T-helper 9 cell (primary cell): ENCODE measurements at places on chromosomes 7 and 10.

DNA sequence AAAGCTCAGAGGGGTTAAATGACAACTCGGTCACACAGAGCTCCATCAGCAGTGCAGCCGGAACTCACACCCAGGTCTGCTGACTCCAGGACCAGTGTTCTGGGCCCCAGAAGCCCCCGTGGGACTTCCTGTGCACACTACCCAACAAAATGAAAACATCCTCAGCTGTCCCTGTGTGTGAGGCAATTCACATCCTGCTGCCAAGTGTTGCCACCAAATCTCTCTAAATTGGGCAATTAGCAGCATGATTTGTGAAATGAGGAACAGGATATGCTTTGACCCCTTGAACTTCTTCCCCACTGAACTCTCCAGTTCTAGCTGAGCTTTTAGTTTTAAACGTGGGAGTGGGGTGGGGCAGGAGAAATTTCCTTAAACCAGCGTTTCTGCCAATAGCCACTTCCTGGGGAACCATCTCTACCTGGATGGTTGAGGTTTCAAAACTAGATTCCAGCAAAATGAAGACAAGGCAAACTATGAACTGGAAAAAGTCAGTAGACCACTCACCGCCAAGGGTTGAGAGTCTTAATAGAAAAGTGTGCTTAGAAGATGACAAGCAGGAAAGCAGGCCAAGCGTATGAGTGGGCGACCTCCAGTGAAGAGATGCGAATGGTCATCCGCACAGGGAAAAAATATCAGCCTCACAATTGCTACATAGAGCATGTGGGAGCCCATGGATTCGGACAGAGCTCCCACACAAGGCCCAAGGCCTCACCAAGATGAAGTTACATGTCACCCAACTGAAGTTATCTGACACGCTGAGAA lies 51.9 kb upstream of the CHST15 start:
- DNase-seq: no peak

DNA sequence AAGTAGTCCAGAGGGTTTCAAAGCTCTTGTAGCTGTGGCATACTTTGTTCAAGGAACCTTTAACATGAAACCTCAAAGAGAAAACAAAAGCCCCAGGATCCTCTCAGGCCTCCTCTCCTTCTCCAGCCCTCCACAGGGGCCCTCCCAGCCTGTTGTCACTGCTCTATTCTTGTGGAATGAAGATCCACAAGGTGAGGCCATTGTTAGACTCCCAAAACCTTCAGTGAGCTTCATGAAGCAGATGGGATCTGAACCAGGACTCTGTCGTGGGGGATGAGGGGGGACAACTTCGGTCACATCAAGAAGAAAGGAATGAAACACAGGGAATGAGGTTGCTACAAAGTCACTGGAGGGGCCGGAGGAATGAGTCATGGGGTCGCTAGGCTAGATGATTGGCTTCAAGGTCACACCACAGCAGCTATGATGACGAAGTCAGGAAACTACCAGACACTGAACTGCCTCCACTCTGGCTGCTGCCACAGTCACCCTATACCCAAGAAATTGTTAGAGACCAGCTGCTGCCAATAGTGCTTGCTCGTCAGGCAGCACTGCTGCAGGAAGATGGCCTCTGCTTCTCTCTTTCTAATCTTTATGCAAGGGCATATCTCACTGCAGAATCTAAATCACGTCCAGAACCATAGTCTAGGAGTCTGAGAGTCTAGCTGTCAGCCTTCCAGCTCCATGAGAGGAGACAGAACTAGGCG lies 208.8 kb downstream of the HIBADH start:
- DNase-seq: no peak

GRCh38 chr7:37964196-37964595 lies 43.8 kb downstream of the EPDR1 start:
- DNase-seq: no peak

DNA sequence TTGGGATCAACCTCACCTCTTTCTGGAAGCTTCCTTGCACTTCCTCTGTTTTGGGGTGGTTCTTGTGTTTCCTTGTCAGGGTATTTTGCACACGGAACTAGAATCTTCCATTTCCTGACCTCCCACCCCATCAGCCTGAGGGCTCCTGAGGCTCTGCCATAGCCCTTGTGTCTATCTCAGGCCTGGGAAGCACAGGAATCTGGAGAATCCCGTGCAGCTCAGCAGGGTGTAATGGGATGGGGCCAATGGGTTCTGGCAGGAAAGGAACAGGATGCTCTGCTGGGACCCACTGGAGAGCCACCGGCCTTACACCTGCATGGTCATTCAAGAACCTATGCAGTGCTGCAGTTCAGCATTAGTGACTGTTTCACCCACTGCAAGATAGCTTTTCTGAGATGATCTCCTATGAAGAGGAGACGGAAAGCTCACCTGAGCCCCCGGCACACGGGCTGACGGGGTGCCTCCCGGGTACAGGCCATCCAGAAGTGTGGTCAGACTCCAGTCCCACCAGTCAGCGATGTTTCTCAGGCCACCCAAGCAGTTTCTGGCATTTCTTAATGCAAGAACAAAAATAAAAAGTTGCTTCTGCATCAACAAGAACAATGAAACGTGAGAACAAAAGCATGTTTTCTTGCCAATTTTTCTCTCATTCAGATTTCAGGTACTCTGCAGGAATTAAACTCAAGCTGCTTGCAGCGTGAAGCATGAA lies 133.2 kb downstream of the PKD1L1 start:
- DNase-seq: no peak

- DNase-seq: no peak
Observed at GRCh38 chr7:6012355-6013104, 3.5 kb downstream of the AIMP2 start.

- DNase-seq: no peak
Observed at GRCh38 chr7:38262545-38262944, 10.9 kb downstream of the TARP start.

GRCh38 chr7:37570145-37570544 lies 113.4 kb upstream of the GPR141 start:
- no peak for DNase-seq
